ENCODE measurements at places on chromosomes 16 and 17.

DNA sequence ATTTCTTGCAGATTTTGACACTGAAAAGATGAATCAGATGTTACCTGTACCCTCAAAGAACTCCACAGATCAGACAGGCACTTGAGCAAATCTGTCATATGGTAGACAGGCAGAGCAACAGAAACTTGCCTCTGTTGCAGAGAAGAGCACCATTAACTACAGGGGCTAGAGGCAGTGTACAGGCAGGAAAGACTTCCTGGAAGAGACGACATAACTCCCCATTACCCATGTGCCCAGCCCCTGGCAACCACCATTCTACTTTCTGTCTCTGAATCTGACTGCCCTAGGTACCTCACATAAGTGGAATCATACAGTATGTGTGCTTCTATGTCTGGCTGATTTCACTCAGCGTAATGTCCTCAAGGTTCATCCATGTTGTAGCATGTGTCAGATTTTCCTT is 15.5 kb downstream of the GFOD2 start:
- DNase-seq: no peak

DNA sequence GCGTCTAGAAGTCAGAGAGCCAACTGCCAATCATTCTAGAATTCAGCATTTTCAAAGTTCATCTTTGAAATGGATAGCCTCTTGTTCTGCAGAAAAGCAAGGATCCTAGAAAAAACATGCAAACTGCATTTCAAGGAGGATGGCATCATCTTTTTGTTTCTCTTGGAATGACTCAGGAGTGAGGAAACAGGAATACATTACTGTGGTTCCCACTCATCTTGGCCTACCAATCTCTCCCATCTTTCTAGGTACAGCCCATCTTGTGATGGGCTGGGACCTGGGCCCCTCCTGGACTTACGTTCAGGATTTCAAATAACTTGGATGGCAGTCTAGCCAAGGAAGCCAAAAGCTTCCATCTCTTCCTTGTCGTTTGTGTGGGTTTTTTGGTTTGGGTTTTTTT is 363.4 kb downstream of the CDH13 start:
- no peak for DNase-seq

DNA sequence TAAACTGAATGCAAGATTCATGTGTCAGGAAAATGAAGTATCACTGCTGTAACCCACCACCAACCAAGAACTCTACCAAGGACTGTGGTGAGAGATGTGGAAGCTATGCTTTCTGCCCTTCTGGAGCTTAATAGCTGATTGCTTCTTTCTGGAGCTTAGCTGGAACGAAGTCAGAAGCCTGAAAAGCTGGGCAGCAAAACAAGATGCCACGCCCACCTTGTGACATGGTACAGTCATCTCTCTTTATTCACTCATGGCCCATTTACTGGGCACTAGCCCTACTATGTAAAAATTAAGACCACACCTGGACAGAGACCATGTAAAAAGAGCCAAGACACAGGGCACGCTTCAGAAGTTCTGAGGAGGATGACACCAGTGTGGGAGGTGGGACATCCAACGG is 48.1 kb downstream of the TEX2 start:
- DNase-seq: no peak

GRCh38 chr17:57309479-57309878 is 53.2 kb downstream of the MSI2 start:
- no peak for DNase-seq

DNA sequence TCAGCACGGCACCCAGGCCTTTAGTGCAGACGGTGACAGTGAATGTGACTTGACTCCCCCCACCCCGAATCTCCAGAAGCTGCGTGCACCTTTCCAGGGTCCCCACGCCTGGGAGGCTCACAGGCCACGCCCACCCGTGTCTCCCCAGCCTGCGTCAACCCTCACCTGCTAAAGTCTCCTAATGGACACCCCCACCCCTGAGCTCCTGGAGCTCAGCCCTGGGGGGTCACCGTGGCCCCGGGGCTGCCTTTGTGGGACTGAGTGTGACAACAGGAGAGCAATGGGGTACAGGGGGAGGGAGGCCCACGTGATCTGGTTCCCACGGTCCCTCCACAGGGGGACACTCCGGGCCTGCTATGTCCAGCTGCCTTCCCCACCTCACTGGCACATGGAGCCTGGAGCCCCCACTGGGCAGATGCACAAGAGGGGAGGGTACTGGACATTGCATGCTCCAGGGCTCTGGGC is 7.4 kb upstream of the FASN start:
- DNase-seq: no peak

GRCh38 chr16:57916735-57917438 is 54.0 kb downstream of the CNGB1 start:
- no peak for DNase-seq

DNA sequence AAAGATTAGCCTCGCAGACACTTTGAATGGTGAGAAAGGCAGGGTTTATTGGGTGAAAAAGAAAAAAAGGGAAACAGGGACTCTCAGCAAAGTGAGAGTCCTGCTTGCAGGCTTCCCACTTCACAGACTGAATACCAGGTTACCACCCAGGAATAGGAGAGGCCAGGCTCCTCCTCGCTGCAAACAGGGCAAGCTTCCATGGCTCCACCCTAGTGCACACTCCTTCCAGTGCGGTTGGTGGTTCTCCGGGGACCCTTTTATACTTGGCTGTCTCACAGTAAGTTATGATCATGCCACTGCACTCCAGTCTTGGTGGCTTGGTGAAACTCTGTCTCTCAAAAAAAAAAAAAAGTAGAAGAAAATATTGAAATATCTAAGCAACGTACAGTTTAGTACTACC is 30.5 kb upstream of the CDH8 start:
- DNase-seq: no peak

GRCh38 chr16:8660841-8661301 is 13.5 kb upstream of the ABAT start:
- peak; percentile 74 for DNase-seq

DNA sequence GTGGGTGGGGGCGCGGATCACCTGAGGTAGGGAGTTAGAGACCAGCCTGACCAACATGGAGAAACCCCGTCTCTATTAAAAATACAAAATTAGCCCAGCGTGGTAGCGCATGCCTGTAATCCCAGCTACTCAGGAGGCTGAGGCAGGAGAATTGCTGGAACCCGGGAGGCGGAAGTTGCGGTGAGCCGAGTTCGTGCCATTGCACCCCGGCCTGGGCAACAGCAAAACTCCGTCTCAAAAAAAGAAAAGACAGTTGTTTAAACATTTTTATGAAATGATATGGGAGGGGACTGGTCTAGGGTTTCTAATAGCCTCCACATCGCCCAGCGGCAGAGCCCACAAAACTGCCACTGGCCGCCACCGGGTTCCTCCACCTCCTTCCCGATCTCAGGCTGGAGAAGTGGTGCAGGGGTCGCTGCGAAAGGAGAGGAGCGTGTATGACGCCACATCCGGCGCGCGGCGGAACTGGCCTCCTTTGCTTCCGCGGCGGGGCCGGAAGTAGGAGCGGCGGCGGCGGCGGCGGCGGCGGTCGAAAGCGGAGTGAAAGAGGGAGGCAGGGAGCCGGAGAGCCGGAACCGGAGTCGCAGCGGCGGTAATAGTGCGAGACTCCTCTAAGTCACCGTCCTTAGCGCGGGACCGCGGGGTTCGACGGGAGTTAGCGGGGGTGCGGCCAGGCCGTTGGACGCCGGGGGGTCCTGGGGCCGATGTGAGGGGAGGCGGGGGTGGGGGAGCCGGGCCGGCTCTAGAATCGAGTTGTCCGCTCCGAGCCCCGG is at the start of gene PPP4C:
TSS of gene PPP4C (plus strand) at position 492 of the 773 bp plus-strand sequence. CDS start 384 bp downstream, outside the sequence.
- DNase-seq: peak; percentile 80

GRCh38 chr16:88934066-88934667 is 42.8 kb downstream of the CBFA2T3 start:
- no peak for DNase-seq

- no peak for DNase-seq
Observed at GRCh38 chr17:42798011-42798382, 507 bp downstream of the COA3 start.

Measured in NCI-H1092 (cell line).